DMS79 (cell line): ENCODE measurements at places on chromosomes 7 and 10.

DNA sequence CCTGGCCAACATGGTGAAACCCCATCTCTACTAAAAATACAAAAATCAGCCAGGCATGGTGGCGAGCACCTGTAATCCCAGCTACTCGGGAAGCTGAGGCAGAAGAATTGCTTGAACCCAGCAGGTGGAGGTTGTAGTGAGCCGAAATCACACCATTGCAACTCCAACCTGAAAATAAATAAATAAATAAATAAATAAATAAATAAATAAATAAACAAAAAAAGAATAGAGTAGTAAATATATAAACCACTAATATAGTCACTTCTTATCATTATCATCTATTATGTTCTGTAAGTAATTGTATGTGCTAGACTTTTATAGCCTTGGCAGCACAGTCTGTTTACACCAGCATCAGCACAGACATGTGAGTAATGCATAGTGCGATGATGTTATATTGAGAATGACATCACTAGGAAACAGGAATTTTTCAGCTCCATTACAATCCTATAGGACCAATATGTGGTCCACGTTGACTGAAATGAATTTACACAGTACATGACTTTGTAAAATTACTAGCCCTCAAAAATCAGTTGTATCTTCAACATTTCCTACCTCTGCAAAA is 385.4 kb upstream of the ANKRD30A start:
- DNase-seq, result no peak

GRCh38 chr10:112203328-112204076 is 19.9 kb upstream of the GPAM start:
- no peak for DNase-seq

GRCh38 chr10:53601260-53601875 is 828.8 kb upstream of the MBL2 start:
- no peak for DNase-seq

- no peak for DNase-seq
These were observed 19.3 kb downstream of the ACBD7 start for GRCh38 chr10:15069230-15069629.

DNA sequence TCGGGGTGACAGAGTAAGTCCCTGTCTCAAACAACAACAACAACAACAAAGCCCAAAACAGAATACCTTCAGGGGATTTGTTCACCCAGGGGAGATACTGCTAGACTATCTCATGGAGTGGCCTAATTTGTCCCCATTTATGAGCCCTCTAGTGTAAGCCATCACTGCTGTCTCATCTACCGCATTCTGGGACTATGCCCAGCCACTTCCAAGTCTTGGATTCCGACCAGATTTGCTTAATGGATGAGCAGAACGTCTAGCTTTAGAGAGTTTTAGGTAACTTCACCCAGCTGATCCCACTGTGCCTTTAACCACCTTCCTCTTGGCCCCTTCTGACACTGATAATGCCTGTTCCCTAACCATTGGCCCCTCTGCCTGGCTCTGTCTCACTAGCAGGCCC is 47.1 kb downstream of the PAPSS2 start:
- DNase-seq, result no peak

- no peak for DNase-seq
These were observed 155.9 kb downstream of the ATE1 start for GRCh38 chr10:121771966-121772365.

- no peak for DNase-seq
These were observed 12.0 kb upstream of the CRHR2 start for GRCh38 chr7:30694218-30694745.

DNA sequence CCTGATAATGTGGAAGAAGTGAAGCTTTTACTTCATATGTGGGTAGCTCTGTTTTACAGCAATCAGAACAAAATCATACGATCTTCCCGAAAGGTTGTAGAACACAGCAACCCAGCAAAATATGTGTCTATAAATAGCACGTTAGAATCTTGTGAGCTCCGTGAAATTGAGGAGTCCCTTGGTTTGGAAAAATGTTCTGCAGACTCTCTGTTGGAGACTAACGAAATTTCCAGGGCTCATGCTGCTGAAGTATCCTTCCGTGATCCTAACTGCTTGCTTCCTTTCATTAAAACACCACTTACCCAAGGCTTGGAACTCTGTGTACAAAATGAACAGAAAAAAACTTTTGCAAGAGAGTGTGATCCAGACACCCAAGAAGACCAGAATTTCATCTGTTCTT is 57.5 kb downstream of the TASOR2 start:
- no peak for DNase-seq

DNA sequence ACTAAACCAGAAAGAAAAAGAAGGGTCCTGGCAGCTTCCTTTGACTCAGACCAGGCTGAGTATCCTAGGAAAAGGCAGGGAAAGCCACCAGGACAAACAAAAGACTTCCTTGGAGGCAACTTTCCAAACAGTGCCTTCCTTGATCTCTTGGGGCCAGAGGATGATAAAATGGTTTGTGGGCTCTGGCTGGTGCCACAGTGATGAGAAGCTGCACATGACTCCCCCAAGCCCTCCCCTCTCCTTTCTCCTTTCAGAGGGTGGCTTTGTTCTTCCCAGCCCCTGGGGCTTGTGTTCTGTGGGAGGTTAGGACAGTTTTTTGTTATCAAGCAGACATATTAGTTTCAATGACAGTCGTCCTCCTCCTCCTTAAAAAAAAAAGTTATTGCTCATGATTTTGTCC is 183.2 kb downstream of the SEM1 start:
- DNase-seq, result no peak

GRCh38 chr7:131100357-131101054 is 227.2 kb upstream of the MKLN1 start:
- DNase-seq, result no peak

- DNase-seq, result no peak
These were observed 7.8 kb downstream of the ADRA2A start for GRCh38 chr10:111084366-111085255.

DNA sequence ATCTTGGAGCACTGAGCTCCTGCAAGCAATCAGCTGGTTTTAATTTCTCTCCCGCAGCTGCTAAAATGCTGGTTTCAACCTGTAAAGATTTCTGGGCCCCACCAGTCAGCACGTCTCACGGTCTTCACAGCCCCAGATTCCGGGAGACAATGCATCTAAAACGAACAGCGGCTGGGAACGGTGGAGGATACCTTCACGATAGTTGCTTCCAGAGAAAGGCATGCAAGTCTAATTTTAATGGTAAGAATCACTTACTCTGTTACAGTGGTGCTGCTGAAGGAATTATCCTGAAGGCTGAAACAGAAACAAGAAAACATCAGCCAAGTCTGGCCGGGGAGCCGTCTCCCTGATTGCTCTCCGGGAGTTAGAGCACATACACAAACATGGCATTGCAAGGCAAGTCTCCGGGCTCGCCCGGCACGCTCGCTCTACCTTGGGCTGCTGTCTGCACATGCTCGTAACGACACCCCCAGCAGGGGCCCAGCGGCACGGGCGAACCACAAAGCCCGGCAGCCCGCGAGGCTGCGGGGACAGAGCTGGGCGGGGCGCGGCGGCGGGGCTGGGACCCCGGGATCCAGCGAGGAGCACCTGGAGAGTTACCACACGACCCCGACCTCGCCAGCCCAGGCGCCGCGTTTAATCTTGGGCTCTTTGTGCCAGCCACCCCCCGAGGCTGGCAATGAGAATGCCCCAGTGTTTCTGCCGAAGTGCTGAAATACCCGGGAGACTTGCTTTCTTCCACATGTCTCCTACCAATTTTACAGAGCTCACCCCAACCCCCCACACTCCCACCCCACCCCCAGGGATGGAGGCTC is at the start of gene FAM13C:
Gene FAM13C, minus strand, starts transcription at position 406 of the 815 bp plus-strand sequence. Its CDS starts 89 bp downstream, at position 317.
- DNase-seq, result peak; percentile 59

- DNase-seq, result no peak
These were observed 95.7 kb downstream of the BMS1 start for GRCh38 chr10:42878134-42878820.

DNA sequence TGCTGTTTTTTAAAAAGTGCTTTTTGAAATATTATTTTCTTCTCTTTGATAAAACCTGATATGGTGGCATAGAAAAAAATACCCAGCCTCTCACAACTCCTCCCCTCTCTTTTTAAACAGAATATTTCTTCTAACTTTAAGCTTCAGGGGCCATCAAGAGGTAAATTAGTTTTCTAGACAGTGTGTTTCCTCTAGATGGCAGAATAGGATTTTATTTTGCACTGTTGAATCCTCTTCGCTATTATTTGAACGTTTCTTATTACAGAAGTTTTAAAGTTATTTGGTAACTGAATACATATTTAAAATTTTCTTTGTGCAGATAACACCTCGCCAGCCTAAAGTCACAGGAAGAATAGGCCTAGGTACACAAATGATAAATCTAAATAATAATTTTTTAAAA is 30.3 kb downstream of the ARL5B start:
- no peak for DNase-seq

- DNase-seq, result no peak
These were observed 73.1 kb downstream of the ABCC2 start for GRCh38 chr10:99855479-99856071.

DNA sequence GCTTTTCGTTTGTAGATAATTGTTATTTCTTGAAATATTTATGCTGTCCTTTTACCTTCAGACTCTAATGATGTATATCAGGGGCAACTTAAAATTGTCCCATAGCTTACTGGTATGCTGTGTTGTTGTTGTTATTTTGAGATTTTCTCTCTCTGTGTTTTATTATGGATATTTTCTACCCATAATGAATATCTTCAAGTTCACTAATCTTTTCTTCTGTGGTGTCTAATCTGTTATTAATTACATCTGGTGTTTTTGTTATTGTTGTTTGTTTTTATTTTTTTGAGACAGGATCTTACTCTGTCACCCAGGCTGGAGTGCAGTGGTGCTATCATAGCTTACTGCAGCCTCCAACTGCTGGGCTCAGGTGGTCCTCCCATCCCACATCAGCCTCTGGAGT is 102.1 kb downstream of the ANKRD61 start:
- no peak for DNase-seq

GRCh38 chr7:158120316-158120715 is 467.3 kb downstream of the PTPRN2 start:
- no peak for DNase-seq

DNA sequence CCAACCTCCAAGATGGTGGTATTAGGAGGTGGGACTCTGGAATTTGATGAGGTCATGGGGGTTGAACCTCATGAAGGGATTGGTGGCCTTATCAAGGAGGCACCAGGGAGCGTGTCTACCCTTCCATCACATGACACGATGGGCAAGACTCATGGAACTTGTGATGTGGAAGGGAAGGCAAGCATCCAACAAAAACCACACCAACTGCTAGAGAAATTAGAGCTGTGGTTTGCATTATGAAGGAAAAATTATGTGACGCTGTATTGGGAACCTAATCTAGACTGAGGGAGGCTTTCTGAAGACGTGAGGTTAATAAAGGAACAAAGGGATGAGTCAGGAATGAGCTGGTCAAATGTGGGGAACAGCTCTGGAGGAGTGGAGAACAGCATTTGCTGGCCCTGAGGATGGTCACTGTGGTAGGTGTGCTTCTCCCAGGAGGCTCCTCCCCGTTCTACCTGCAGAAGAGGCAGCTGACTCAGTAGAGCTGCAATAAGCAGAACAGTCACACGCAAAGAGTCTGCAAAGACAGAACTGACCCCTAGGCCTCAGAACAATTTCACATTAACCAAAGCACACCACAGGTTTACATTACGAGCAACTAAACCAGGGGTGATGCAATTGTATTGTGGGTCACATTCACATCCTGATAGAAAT is 236.6 kb upstream of the GRB10 start:
- DNase-seq, result no peak

GRCh38 chr10:95600158-95600557 is 39.0 kb upstream of the SORBS1 start:
- no peak for DNase-seq

DNA sequence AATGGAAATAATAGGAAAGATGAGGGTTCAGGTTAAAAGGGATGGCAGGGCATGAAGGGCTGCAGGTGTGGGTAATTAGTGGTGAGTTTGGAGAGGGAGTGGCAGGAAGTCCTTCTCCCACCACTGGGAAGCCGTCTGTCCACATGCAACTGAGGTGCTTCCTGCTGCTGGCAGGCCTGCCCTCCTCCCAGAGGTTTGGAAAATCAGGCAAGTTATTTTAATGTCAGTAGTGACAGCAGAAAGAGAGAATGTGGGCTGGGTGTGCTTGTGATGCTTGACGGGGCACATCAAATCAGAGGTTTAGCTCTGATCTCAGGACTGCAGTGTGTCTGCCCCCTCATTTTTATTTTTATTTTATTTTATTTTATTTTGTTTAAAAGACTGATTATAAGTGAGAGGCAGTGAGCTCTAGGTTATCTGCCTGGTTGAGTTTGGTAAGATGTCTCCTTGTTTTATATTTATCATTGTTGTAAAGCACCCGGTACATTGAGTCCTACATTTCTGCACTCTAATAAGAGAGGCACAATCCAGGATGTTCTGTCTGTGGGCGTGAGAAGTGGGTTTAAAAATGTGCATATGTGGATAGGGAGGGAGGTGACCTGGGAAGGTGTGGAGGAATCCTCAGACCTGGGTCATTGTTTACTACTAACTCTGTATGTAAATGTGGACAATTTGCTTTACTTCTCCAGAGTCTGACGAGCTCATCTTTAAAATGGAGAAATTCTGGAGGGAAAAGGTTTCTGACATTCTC is 504.4 kb downstream of the LRMDA start:
- DNase-seq, result no peak

- no peak for DNase-seq
These were observed 46.2 kb downstream of the RBM17 start for GRCh38 chr10:6135039-6135438.

DNA sequence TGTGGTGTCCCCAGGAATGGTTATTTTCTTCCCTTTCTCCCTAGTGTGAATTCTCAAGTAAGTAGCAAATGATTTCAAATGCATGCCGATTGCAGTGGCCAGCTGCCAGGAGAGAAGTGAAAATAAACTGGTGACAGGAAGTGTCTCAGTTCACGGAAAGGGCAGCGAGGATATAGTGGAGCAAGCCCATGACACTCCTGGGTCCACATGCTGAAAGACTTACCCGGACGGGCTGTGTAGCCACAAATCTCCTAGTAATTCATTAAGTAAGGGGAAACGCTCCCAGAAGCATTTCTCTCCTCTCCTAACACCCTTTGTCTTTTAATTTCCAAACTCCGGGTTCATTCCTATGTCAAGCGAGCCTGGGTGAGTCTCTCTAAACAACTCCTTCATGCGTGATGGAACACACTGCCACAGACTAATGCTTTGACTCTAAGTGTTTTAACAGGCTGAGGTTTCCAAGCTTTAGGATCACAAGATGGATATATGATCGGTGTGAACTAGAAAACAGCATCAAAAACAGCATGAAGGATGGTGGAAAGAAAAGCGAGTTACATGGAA is 125.6 kb downstream of the CYP26A1 start:
- DNase-seq, result no peak

GRCh38 chr10:71816421-71816851 is 34.6 kb downstream of the PSAP start:
- no peak for DNase-seq

- no peak for DNase-seq
These were observed 956.7 kb downstream of the CCSER2 start for GRCh38 chr10:85284778-85285770.

DNA sequence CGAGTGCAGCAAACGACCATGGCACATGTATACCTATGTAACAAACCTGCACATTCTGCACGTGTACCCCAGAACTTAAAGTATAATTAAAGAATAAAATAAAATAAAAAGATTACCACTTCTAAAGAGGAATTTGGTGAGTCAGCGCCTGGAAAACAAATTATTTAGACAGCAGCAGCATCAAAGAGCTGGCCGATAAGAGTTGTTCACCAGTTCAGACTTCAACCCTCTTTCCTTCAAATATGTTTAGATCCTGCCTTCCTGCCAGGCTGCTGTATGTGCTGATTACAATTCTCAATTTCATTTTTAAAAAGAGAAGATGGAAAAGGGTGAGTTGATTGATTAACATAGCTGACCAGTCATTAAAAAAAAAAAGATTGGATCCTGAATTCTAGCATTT is 672.0 kb upstream of the NRP1 start:
- no peak for DNase-seq

GRCh38 chr7:41501006-41501405 is 201.9 kb downstream of the INHBA start:
- DNase-seq, result no peak

- DNase-seq, result no peak
These were observed 203.9 kb upstream of the PCLO start for GRCh38 chr7:83366629-83367028.
